Germinal center (tissue), 1 donor: ENCODE measurements at places on chromosomes 2 and 18.

GRCh38 chr2:180359522-180360282 lies 352.6 kb upstream of the CWC22 start:
- DNase-seq: no peak

DNA sequence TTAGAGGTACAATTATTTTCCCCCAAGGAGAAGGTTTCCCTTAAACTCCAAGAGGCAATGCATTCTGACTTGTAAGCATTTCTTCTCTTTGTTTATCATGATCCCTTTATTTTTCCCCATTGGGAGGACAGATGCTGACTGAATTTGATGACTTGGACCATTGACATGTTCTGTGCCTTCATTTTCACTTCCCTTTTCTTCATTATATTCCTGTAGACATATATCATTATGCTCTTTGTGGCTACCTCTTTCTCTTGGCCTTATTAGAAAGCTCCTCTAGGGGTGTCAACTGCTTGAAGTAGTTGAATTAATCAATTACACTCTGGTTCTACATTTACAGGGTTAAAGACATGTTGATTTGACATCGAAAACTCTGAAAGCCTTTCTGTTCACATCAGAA lies 330.0 kb upstream of the DCC start:
- no peak for DNase-seq

DNA sequence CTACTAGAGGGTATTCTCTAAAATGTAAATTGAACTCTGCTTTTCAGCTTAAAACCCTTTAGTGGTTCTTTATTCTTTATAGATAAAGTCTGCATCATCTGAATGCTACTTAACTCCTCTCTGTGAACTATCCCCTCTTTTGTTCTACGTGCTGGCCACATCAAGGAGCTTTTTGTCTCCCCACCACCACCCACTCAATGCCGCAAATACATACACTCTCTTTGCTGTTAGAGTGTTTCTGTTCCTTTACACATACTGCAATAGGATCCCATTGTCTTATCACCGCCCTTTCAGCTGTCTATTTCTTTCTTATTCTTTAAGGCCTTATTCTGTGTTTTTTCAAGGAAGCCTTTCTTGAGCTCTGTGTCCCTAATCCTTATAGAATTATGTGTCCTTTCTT lies 83.3 kb downstream of the EML4 start:
- no peak for DNase-seq

DNA sequence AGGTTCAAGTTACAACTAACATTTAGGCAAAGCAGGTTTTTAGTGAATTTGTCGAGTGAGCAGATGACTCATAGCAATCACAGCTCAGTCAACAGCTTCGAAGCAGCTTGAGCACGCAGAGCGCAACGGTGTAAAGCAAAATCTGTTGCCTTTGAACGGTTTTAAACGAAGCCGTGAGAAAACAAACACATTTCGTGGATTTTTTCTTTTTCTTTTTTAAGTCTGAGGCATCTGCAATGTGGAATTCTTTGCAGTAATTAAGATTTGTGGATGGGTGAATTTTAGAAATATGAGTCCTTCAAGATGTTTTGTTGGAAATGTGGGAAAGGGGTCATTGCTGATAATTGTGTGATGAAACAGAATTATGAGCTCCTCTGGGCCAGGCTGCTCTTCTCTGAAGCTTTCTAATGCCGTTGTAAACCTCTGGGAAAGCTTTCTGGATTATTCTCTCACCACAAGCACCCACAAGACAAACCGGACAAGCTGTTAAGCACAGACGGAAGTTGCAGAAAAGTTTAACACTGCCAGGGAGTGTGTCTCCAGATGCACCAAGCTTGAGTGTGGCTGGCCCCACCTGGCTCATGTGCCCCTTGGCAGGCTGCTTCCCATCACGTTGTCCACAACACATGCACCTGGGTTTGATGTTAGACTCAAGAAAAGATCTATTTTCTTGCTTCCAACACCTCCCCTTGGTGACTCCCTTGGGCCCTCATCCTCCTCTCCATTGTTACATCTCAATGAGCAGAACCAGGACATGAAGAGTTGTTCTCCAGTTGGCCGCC lies 224.7 kb downstream of the ACKR3 start:
- no peak for DNase-seq

DNA sequence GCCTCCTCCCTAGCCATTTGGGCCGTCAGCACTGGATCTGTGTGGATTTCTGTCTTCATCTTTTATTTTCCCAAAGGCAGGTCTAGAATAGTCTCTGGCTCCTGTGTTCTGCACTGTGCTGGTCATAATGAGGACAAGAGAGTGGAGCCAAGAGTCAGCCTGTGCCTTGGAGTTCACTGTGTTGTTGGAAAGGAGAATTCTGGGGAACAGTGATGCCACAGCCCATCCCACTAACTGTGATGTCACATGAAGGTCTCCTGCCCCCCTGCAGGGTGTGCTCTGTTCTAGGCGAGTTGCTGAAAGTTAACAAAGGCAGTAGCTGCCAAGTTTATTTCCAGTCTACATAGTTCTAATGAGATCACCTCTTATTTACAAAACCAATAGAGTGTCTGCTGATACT lies 248.5 kb downstream of the TPGS2 start:
- no peak for DNase-seq

DNA sequence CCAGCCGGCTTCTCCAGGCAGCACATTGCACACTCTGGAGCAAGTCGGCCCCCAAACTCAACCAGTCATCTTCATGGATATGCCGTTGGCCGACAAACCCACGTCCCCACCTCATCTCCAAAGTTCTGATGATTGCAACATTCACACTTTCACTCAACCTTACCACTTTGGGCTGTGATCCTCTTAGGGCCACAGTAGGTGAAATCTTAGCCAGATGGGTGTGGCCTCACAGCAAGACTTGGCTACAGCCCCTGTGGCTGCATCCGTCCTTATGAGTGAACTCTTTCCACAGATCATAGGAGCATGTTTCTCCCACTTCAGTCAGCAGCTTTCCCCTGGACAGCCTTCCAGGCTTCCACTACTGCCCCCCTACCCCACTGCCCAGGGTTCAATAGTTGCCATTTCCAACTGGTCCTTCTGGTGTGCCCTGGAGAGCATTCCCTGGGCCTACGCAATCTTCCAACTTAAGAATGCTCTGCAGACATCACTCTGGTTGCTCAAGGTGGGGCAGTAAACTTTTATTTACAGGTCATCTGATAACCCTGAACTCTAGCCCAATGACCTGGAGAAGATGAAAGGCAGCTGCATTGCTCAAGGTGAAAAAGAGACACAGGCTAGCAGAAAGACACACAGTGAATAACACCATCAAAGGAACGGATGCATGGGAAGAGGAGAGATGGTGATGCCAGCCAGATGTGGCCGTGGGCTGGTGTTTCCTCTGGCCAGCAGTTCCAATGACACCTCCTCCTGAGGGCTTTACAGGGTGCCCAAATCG lies 34.5 kb downstream of the ARL4C start:
- no peak for DNase-seq
